ENCODE measurements at places on chromosomes 6 and 20. TPM values are rescaled to one million over a fixed set of nuclear protein-coding genes. Genes with fewer than 3 reads are reported as not detected.

- no peak for DNase-seq
These were observed 3.2 kb upstream of the PSMB8 start for GRCh38 chr6:32847004-32847403.

DNA sequence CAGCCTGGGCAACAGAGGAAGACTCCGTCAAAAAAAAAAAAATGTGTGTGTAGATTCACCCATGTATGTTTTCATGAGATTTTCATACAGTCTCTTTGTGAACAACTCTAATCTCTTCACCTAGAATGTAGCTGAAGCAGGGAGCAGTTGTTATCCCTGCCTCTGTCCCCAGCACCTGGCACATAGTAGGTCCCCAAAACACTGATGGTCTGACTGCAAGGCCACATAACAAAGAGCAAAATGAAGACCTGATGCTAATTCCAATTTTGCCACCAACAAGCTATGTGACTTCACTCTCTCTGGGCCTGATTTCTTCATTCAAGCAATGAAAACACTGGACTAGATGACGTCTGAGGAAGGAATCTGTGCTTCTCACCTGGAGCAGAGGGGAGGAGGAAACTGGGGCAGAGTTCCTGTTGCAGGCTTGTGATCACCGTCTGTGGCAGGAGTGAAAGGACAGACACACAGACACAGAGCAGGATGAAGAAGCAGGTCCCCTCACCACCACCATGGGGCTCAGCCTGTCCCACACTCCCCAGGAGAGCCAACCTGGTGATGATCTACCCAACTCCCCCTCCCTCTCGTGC is 4.6 kb downstream of the SLC44A4 start:
- no peak for DNase-seq

DNA sequence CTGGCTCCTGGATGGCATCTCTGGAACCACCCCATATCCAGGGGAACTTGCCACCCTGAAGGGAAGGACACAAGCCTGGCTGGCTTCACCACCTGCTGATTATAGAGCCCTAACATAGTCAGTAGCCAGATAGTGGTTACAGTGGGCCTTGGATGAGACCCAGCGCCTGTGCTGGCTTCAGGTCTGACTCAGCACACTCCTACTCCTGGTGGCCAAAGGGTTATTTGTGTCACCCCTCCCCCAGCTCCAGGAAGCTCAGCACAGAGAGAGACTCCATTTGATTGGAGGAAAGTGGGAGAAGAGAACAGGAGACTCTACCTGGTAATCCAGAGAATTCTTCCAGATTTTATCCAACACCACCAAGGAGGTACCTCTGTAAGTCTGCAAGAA is 12.8 kb downstream of the SNX14 start:
- no peak for DNase-seq

DNA sequence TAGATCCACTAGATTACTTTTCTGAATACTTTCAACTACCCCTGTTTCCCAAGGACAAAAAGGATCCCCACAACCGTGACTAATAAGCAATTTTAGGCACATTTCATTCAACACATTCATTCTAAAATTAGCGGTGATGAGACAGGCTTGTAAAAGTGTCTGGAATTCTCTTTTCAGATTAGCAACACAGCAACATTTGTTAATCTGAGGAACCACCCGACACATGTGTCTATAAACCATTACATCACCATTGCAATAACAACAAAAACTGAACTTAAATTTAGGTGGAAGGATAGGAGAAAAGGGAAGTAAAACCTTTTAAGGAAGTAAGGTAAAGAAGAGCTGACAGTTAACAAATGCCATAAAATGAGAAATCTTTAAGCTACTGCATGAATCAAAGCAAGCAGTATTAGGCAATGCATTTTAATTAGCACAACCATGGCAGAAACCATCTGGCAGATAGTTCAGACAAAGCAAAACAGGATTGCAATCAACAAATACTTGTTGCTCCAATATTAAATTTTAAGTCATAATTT is 49.1 kb downstream of the MAP3K7 start:
- no peak for DNase-seq

DNA sequence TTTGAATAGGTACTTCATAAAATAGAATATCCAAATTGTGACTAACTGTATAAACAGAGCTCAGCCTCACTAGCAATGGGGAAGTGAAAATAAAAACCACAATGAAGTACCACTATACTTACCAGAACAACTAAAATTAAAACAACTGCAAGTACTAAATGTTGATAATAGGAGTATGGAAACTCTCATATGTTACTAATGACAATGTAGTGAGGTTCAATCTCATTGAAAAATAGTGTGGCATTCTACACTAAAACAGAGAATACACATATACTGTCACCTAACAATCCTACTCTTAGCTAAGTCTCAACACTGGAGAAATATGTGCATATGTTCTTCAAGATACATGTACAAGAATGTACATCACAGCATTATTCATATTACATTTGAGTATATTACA is 132.0 kb upstream of the CARMIL1 start:
- no peak for DNase-seq

KATNA1 gene
- total RNA-seq = 19.7 TPM

- no peak for DNase-seq
These were observed 101.9 kb downstream of the LIN28B start for GRCh38 chr6:105058846-105059245.

DNA sequence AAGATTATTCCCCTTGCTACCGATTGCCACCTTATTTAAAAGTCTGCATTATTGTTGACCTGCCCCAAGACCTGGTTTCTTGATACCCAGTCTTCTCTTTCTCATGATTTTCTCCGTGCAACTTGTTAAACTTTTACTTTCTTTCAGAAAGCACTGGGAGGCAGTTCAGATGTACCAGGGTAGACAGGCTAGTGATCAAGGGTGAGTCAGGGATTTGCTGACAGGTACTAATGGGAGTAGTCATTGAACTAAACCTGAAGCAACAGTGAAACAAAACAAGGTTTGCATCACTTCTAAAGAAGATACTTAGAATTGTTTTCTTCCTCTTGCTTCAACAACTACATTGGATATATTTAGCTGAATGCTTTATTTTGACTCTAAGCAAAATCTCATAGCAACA is 124.4 kb downstream of the KCNQ5 start:
- peak; percentile 13 for DNase-seq

GRCh38 chr6:2247664-2248063 is 2.3 kb upstream of the GMDS start:
- DNase-seq = no peak

DNA sequence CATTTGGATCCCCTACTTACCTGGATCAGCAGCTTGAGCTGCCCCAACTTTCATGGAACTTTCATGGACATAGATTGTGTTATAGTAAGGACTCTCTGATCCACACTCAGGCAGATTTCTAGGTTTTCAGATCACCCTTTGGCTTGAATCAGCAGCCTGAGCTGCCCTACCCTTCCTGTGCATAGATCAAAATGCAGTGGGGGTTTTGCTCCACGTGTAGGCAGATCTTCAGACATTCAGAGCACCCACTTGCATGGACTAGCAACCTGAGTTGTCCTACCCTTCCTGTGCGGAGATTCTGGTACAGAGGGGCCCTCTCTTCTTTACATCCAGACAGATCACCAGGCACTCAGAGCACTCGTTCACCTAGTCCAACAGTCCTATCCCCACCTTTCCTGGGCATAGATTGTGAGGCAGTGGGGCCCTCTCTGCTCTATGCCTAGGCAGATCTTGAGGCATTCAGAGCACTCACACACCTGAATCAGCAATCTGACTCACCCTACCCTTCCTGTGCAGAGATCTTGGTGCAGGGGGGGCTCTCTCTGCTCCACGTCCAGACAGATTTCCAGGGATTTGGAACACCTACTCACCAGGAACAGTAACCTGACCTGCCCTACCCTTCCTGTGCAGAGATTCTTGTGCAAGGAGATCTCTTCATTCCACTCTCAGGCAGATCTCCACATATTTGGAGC is 705.2 kb upstream of the NRSN1 start:
- no peak for DNase-seq

DNA sequence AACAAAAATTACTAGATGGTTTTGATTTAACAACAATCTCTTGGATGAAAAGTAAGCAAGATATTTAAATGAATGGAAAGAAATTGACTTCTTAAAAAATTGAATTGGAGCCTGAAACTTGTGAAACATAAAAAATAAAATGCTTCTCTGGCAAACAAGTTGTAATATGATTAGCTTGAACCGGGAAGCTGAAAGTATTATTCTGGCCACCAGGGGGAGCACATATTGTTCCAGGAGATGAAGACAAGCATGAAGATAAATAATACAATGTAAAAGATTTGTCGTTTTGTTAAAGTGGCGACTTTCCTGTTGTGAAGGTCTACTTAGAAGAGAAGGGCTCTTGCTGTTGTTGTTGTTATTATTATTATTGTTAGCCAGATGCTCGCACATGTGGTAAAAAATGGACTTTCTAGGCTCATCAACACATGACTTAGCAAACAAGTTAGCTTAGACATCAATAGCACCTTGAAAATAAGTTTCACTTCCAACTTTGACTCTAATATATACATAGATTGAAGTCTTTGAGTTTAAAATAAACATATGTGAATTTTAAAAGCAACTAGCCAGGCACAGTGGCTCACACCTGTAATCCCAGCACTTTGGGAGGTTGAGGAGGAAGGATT is 14.2 kb downstream of the PAX1 start:
- DNase-seq = peak; percentile 45

DNA sequence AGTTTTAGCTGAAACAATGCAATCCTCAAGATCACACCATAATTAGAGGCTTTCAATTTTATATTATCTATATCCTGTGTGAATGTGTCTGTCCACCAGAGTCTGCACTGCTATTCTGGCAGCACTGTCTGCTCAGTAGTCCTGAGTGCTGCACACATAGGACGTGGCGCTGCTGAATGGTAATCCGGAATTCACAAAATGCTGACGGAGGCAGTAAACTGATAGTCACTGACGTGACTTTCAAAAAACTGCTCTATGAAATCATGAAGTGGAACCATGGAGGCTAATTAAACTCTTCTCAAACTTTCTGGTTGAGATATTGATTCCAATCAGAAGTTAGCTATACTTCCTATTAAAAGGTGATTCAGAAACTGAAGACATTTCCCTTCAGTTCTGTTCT is 190.8 kb upstream of the NOX3 start:
- DNase-seq = no peak

GRCh38 chr6:76771059-76771634 is 692.1 kb downstream of the HTR1B start:
- no peak for DNase-seq

MICB gene
- 72.1 TPM for total RNA-seq

GRCh38 chr6:149053848-149054558 is 263.5 kb upstream of the TAB2 start:
- no peak for DNase-seq

DNA sequence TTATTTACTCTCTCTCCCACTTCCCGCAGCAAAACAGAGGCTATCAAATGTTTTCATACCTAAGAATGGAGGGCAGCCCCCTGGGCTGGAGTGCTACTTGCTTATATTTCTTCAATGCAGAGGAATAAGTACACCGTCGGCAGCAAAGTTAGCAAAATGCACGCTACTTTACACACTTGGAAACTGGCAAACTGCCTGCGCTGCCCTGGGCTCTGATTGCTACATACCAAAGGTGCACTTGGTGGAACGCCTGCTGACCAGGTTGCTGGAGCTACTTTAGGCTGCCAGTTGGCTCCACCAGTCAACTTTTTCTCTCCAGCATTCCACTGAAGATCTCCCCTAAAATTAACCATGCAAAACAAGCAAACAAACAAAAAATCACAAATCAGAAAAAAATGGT is 62.4 kb downstream of the PRSS35 start:
- DNase-seq = no peak

- DNase-seq = no peak
These were observed at the start of gene JPH2 for GRCh38 chr20:44187054-44187771. TSS of gene JPH2 (minus strand) at chr20:44187188. CDS start at chr20:44186705, 483 bp downstream.

SIRPD gene
- not detected for total RNA-seq

GRCh38 chr6:53547166-53547810 is 2.4 kb upstream of the GCLC start:
- DNase-seq = no peak

DNA sequence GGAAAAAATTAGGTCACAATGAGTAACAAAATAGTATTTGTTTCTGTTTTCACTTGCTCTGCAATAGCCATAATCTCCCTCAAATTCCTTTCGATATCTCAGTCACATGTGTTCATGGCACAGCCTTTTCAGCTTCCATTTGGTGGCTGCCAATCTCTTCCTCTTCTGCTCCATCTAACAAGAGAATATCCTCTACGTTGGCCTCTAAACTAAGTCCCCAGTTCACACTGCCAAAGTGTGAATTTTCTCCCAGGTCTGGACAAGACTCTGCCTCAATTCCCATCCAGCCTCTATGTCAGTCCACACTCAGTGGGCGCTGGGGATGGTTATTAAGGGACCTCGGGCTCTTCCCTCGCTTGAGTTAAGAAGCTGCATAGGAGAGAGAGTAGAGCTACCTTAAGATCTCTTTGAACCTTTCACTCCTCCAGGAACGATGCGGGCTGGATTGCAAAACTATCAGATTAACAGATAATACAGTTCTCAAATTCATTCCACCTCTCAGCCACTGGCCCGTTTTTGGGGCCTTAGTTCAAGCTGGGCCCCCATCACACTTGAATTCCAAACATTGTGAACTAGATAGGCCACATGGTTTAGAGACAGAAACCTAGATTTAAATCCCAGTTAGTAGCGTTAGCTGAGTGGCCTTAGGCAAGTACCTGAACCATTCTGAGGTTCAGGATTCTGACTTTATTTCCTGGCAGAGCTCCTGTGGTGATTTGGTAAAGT is 250.2 kb upstream of the QKI start:
- DNase-seq = no peak

GRCh38 chr6:130043344-130043743 is 25.0 kb downstream of the L3MBTL3 start:
- no peak for DNase-seq

DNA sequence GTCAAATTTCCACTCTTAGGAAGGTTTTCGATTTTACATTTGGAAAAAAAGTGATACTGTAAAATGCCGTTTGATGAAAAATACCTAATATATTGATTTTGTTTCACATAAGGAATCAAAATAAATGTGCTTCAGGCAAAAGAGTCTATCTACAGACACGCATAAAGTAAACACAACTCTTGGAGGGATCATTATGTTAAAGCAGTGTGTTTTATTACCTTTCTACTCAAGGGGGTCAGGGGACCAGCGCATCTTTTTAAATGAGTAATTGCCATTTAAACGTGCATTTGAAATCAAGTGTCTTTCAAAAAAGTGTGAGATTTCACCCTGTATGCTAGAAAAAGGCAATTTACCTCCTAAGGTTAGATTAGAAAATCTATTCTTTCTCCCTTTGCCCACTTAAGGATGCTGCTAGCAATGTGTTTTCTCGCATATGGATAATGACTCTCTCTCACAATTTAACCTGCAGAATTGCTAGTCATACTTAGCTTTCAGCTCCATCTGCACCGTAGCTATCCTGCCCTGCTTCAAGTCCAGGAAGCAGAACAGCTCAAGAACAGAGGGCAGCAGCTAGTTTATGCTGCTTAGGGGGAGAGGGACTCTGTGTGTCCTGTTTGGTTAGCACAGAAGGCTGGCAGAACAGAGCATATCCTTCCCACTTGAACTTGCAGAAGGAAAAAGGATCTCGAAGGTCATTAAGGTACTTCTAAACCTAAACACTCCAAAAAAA is 35.0 kb downstream of the NKAIN2 start:
- DNase-seq = no peak

PTK6 gene
- 6.5 TPM for total RNA-seq

GRCh38 chr20:25100914-25101313 is 19.0 kb upstream of the VSX1 start:
- DNase-seq = no peak

GRCh38 chr6:37222125-37222967 is 35.2 kb upstream of the TBC1D22B start:
- DNase-seq = no peak

GRCh38 chr20:58145506-58146080 is 82.9 kb downstream of the ANKRD60 start:
- DNase-seq = no peak

- DNase-seq = no peak
These were observed 563.8 kb downstream of the LMBRD1 start for GRCh38 chr6:69232911-69233448.

GRCh38 chr6:151826517-151827142 is 19.1 kb downstream of the ESR1 start:
- no peak for DNase-seq

Measured in Panc1 (cell line).